ENCODE measurements at places on chromosomes 16 and 17.

GRCh38 chr17:16953841-16954240 is 18.1 kb downstream of the TNFRSF13B start:
- DNase-seq: no peak

DNA sequence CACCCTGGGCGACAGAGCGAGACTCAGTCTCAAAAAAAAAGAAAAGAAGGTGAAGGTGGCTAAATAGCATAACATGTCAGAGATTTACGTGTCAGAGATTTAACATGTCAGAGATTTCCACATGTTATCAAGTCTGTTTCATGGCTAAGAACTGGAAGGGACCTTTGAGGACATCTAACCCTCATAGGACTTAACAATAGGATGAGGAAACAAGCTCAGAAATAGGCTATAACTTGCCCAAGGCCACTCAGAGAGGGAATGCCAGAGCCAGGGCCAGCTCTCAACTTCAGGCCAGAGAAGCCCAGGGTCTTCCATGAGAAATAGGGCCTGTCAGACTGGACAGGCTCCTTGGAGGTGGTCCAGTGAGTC is 26.8 kb upstream of the ZNF629 start:
- no peak for DNase-seq

- DNase-seq: no peak
Measured at GRCh38 chr17:7281953-7282751, 634 bp downstream of the SLC2A4 start.

DNA sequence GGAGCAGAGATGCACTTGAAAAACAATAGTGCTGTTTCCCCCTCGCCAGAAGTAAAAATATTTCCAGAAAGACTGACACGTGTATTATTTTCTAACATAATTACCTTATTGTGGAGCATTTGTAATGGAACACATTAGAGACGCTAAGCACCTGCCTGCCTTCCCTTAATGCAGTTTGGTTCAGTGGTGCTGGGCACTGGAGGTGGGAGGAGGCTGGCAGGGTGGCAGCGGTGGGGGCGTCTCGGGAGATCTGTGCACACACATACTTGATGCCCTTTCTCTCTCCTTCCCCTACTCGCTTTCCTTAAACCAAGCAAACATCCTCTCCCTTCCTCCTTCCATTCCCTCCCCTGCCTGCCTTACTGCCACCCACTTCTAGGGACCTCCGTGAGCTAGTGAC is 156.6 kb upstream of the SDK2 start:
- DNase-seq: no peak

GRCh38 chr16:17830651-17831050 is 359.9 kb upstream of the XYLT1 start:
- DNase-seq: no peak

- DNase-seq: no peak
Measured at GRCh38 chr16:20410121-20410723, 888 bp downstream of the ACSM5 start.

DNA sequence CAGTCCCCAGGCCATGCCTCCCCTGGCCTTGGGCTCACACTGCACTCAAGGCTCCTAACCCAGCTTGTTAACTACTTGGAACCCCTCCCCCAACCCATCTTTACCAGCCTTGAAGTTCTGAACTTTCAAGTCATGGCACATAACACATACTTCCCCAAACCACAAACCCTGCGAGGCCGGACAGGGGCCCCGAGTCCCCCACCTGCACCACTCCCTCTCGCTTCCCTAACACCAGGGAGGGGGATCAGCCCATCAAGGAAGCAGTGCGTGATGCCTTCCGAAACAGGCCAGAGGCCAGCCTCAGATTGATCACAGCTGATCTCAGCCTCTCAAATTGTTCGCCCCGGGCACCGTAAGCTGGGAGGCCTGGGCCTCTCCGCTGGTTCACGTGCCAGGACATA is 3.0 kb upstream of the NLRC3 start:
- no peak for DNase-seq

GRCh38 chr16:47375423-47375822 is 85.4 kb downstream of the ITFG1 start:
- DNase-seq: no peak

DNA sequence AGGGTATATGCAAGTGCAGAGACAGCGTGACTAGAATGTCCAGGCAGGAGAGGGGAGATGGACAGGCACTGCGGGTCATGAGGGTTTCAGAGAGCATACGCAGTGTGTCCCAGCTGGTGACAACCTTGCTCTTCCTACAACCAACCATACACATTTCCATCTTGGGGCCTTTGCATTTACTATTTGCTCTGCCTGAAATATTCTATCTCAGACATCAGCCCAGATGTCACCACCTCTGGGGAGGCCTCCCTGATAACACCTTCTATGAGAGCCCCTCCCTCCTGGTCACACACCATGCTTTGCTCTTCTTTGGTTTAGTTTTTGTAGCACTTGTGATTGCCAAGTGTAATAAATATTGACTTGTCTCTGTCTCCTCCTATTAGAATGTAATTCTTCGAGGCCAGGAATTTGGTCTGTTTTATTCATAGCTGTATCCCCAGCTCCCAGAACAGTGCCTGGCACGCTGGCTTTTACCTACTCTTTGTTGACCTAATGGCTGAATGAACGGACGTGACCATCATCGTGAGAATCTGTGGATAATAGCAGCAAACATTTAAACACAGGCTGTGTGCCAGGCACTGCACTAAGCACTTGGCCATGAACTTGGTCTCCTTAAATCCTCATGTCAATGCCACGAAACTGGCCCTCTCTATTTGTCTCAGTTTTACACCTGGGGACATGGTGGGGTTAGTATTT is 51.9 kb downstream of the PLCG2 start:
- no peak for DNase-seq

GRCh38 chr16:19583665-19584300 is 28.3 kb downstream of the VPS35L start:
- DNase-seq: peak; percentile 11

DNA sequence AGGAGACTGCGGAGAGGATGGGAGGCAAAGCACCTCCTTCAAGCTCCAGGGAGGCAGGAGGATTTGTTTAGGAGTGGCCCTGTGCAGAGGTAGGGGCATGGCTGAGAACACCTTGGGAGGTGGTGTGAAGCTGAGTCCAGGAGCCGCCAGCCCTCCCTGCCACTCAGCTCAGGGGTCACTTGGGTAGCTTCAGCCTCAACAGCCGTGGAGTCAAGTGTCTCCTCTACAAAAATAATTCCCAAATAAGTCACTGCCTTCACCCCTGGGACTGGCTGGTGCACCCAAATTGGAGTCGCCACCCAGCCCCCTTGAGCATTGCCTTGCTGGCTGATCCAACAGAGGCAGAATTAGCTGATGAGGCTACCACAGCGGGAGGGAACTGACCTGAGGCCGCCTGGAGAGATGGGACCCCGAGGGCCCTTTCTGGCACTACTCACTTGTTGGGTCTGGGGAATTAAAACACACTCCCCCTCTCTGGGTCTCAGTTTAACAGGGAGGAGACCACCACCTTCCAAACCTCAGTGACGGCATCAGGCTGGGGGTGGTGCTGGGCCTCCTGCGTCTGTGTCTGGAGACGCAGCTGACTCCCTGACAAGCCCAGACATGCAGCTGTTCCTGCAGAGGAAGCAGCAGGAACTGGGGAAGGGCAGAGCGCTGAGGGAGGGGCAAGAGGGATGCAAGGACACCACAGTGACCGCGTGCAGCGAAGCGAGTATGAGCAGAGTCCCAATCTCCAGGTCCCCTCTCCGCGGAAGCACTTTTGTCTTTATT is 87.9 kb upstream of the TOB1 start:
- no peak for DNase-seq

DNA sequence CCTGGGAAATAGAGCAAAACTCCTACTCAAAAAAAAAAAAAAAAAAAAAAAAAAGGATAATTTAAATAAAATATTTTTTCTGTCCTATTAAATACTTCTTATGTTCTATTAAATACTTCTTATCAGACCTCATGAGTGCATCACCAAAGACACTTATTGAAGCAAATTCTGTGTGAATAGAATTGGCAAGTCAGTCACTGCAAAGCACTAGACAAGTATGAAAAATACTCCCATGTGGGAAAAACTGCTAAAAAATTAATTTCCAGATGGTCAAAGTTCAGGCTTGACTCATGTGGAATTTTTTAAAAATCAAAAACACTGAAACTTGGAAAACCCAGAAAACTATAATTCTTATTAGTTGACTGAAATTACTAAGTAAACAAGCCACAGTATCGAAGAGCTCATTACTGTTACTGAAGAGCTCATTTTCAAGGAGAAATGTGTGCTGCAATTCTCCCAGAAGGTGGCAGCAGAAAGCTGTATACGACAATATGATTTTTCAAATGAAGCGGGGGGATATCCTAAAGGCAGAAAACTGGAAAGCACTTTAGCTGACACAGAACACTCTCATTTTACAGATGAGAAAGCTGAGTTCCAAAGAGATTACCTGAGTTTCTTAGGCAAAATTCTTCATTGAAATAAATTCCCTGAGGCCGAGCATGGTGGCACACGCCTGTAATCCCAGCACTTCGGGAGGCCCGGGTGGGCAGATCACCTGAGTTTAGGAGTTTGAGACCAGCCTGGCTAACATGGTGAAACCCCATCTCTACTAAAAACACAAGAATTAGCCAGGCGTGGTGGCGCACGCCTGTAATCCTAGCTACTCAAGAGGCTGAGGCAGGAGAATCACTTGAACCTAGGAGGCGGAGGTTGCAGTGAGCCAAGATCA is 15.9 kb upstream of the FBXO47 start:
- DNase-seq: peak; percentile 38

GRCh38 chr17:51251010-51251409 is 8.8 kb downstream of the MBTD1 start:
- no peak for DNase-seq

GRCh38 chr17:4074831-4075495 is 67.9 kb downstream of the ZZEF1 start:
- no peak for DNase-seq

- no peak for DNase-seq
Measured at GRCh38 chr17:66557200-66557599, 254.8 kb downstream of the PRKCA start.

DNA sequence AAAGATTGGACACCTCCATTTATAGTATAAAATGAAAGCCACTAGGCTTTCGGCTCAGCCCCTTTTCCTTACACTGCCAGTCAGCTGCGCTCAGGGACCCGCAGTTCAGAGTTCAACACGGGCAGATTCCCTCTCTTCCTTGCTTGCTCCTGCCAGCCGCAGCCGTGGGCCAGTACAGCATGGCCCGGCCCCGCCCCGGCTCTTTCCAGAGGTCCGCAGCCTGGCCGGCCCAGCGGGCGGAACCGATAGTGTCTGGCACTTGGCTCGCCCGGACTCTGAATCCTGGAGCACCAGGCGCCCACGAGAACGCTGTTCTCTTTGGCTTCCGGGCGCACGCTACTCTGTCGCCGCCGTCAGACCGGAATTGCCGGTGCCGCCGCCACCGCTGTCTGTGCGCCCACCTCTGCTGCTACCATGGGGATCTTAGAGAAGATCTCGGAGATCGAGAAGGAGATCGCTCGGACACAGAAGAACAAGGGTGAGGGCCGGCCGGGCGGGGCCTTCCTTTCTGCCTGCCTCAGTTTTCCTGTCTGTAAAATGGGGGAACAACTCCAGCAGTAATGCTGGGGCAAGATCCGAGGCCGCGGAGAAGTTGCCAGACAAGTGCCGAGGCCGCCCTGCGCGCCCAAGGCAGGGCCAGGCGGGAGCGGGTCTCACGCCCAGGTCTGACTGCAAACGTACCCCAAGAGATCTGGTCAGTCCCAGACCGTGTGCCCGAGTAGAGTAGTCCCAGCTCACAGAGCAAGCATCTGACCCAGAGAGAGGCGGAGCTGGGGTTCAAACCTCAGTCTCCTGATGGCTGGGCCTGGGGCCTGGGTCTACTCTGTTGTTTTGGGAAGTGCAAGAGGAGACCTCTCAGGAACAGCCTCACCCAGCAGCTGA is at the start of gene DRG2:
Gene DRG2, plus strand, starts transcription at position 339 of the 882 bp plus-strand sequence. Its CDS starts 76 bp downstream, at position 415.
- DNase-seq: peak; percentile 92

- DNase-seq: no peak
Measured at GRCh38 chr16:87625241-87625797, 23.0 kb downstream of the JPH3 start.

DNA sequence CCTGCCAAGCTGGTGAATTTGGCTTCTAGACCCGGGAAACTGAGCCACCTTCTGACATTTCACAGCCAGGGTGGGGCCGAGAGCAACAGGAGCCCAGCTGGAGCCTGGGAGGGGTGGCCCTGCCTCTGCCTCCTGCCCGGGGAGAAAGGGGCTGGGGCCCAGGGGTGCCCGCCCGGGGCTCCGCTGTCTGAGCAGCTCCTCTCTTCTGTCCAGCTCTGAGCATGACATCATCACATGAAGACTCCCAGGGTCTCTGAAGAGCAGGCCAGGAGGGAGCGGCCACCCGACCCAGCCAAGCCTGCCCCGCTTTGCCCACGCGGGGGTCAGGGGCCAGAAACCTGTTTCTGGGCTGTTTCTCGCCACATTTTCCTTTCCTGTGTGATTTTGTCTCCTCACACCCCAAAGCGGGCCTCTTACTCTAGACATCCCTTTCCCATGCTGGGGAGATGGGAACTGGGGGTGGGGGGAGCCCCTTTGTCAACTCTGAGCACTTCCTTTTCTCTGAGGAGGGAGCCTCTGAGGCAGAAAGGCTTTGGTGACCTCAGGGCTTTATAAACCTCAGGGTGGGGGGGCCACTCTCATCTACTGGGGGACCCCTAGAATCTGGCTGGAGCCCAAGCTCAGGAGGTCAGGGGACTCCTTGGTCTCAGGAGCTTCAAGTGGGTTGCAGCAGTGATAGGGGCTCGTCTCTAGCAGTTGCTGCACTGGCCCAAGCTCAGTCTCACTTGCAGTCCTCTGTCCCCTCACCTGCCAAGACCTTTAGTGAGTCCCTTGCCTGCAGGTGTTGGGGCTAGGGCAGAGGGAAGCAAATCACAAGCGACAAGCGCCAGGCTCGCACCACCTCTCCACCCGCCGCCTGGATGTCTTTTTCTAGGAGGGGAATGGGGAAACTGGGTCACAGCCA is 7.6 kb downstream of the UBALD2 start:
- peak; percentile 71 for DNase-seq

DNA sequence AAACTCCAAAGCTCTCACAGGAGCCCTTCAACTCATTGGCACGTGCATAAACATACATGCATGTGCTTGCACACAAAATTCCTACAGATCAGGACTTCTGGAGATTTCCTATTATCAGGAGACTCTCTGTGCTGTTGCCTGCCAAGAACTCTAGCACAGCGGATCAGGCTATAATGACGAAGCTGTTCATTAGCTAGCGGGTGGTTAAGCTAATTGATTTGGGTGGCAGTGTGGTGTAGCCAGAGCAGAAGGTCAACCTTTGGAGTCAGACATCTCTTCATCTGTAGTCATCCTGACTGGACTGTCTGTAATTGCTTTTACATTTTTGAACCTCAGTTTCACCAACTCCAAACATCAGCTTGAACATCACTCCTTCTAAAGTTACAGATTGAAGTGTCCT is 69.0 kb downstream of the KIF2B start:
- DNase-seq: no peak

DNA sequence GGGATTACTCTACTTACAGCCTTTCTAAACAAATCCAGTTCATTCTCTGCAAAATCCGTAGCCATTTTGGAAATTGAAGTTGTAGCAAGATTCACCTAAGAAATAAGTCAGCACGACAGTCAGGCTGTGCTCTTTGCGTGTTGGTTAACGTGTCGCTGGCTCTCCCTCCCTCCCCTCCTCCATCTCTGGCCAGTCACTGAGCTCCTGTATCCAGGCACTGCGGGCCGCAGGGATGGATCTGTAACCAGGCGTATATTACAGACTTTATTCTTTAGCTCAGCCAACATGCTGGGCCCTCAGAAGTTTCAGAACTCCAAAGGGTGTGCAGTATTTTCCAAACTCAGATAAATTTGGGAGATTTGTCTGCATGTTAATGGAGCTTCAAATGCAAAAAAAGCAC is 30.8 kb downstream of the KDM8 start:
- DNase-seq: no peak
